M059J (cell line): ENCODE measurements at places on chromosomes 6 and 20. TPM values are rescaled to one million over a fixed set of nuclear protein-coding genes. Genes with fewer than 3 reads are reported as not detected.

The DLK2 gene
- 1.3 and 3.4 TPM in 2 replicates for total RNA-seq

The CALHM6 gene
- total RNA-seq, result 6.3 and 6.9 TPM in 2 replicates

The HLA-DOB gene
- total RNA-seq, result 5.7 and 6.3 TPM in 2 replicates

- no peak for DNase-seq
Measured at GRCh38 chr6:92892626-92893170, 526.7 kb downstream of the EPHA7 start.

DNA sequence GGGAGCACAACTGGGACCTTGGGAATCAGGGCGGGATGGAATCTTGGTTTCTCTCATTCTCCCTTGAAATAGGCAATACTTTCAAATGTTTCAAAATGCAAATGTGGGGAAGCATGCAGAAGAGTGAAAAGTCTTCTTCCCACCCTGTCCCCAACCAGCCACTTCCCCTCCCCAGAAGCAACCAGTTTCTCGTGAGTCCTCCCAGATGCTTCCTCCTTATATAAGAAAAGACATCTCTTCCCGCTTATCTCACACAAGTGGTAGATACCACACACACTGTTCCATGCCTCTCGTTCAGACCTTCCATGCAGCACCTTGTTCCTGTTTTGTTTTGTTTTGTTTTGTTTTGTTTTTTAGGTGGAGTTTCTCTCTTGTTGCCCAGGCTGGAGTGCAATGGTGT, 25.1 kb downstream of the HCK start:
- no peak for DNase-seq
